ENCODE measurements at places on chromosomes 7 and 10. TPM values are rescaled to one million over a fixed set of nuclear protein-coding genes. Genes with fewer than 3 reads are reported as not detected.

GRCh38 chr7:55299273-55299967 lies 65.7 kb upstream of the LANCL2 start:
- no peak for DNase-seq

DNA sequence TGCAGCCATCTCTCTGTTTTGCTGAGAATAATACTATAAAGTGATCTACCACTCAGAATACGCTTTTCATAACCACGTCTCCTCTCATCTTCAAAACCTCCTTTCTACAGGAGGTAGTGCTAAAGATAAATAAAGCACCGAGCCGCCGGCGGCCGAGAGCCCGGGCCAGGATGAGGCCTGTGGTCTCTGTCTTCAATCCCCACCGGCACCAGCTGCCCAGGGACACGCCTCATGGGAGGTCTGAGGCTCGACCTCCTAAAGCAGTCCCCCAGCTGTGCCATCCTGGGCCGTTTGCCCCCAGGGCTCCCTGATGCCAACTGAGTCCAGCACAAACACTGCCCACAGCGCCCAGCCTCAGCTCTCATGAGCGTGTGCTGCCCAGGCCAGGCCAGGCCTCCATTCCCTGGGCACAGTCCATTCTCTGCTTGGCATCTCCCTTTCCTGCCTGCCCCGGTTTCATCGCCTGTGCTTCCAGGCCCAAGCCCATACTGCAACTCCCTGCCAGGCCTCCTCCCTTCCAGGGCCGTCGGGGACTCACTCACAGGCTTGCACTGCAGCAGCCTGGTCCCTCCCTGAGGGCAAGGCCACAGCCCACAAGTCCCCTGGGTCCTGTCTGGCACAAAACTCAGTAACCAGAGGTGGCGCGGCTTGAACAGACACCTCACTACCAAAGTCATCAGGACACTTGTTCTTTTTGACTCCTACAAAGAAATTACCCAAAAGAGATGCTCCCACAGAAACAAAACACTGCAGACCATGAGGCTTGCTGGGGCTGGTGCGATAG lies 2.5 kb downstream of the INTS1 start:
- no peak for DNase-seq

DNA sequence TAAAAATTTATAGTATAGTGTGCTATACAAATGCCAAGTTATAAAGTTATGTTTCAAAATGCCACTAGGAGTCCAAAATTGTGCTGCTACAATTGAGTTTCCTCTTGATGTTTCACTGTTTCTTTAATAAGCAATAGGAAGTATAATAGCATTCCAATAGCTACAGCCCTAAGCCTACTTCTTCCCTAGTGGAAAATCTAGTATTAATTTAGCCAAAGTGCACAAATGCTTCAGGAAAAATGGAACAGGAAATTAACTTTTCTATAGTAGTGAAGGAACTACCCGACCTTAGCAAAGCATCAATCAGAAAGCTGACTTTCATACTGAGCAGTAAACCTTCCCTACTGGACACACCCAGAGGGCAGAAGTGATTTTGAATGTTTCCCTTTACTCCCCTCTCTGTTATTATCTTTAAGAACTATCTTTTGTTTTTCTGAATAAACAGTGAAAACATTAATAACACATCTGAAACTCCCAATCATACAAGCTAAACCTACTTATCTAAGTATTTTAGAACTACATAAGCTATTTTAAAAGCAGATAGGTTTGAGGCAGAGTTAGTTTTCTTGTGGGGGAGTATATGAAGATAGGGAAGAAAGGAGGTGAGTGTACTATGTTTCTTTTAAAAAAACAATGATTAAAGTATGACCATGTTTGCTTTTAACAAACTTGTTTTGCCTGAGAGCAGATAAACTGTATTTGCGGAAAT lies 13.7 kb downstream of the CPED1 start:
- peak; percentile 24 for DNase-seq

- no peak for DNase-seq
Measured at GRCh38 chr7:22571766-22572165, 71.8 kb upstream of the STEAP1B start.

DNA sequence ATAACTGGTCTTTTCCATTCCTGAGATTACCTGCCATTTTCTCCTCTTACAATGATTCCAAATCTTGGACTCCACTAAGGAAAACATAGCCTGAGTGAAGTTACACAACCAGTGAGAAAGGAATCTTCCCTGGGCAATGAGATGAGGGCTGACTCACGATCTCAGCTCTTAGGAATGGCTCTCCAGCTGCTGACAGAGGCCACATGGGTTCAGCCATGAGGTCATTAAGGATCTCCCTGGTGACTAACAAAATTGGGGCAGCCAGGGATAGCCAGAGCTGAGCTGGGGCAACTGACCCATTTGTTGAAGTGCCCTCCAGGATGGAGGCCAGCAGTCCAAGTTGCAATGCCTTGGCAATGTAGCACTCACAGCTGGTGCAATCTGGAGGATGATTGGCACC lies 78.7 kb upstream of the MKLN1 start:
- peak; percentile 48 for DNase-seq

Gene BAG3
- total RNA-seq: 15.5 TPM

DNA sequence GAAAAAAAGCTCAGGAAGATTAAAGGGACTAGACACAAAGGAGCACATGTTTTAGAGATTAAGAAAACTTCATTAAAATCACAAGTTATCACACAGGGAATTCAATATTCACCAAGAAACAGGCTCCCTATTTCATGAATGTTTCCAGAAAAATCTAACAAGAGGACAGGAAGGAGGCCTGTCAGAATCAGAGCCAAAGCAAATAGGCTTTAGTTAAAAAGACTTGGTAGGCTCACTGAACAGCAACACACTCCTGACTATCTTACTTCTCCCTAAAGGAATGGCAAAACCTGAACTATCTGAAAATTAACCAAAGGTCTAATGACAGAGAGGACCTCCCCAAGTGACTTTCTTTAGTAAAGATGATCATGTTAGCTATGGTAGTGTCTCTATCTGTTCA lies 188.3 kb upstream of the MEOX2 start:
- DNase-seq: peak; percentile 26

DNA sequence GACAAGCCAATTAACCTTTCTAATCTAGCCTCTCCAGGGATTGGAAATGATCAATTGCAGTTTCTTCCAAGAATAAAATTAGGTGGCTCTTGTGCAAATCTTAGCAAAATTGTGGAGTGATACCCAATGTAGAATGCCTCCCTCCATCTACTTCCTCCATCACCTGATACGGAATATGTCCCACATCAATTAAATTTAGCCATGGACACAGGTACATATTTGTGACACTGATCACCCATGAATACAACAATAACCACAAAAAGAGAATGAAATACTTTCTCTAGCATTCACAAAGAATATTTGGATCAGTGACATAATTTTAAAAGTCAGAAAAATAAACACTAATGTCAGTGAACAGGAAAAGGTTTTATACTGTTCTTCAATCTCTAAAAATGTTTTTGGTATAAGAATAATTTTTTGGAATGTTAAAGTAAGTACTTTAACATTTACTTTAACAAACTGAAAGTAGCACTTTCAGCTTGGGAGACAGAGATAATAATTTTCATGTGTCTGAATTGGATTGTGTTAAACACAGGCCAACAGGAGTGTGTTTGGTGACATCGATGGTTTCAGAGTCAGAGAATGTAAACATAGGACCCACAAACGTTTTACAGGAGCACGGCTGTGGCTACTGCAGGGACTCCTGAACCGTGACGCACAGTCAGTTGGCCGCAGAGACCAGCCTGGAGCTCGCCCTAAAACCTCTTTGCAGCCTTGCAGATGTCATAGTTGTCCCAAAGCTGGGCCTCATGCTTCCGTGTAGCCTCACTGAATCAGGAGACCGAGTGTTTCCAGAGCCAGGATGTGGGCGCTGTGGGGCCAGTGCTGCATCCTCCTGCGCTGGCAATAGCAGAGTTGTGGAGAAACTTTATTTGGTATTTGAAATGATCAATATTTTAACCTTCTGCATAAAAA lies 7.2 kb downstream of the RBM20 start:
- DNase-seq: no peak

DNA sequence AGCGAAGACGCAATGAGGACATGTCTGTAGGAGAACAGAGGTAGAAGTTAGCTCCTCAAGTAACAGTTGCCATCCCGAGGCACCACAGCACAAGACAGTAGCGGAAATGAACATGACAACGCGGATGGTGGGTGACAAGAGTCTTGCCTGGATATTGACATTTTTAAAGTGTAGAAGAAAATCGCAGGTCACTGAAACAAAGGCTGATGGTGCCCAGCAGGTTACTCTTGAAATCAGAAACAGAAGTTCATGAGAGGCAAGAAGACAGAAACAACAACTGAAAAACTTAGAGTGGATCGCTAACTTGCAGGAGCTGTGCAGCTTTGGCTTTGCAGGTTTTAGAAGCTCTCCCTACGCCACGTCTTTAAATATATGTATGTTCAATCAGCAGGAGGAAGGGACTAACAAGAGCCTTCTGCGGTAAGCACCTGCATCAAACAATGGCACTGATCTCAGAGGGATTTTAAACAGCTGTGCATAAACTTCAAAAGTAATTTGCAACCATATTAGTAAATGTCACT lies 1.8 kb downstream of the PRKCQ start:
- no peak for DNase-seq

Gene CCDC201
- total RNA-seq: not detected

- no peak for DNase-seq
Measured at GRCh38 chr10:6498771-6499170, 81.3 kb downstream of the PRKCQ start.

GRCh38 chr10:77973276-77973675 lies 46.7 kb upstream of the DLG5 start:
- DNase-seq: no peak

GRCh38 chr10:112141292-112141691 lies 42.3 kb downstream of the GPAM start:
- DNase-seq: no peak

DNA sequence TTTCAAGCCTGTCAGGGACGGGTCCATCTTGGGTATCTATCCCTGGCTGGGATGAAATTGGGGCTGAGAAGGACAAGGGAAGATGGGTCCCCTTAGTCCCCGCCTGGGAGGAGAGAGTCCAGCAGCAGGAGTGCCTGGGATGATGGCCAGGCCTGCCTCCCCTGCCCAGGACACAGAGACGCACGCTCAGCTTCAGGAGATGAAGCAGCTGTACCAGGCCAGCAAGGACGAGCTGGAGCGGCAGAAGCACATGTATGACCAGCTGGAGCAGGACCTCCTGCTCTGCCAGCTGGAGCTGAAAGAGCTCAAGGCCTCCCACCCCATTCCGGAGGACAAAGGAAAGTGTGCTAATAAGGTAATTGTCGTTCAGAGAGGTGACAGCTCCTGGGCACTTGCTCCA lies 15.4 kb downstream of the CCDC136 start:
- no peak for DNase-seq

GRCh38 chr10:49596836-49597235 lies 13.3 kb upstream of the SLC18A3 start:
- DNase-seq: no peak

Gene GUSB
- 48.1 TPM for total RNA-seq

- no peak for DNase-seq
Measured at GRCh38 chr7:104967088-104967487, 46.9 kb upstream of the KMT2E start.

DNA sequence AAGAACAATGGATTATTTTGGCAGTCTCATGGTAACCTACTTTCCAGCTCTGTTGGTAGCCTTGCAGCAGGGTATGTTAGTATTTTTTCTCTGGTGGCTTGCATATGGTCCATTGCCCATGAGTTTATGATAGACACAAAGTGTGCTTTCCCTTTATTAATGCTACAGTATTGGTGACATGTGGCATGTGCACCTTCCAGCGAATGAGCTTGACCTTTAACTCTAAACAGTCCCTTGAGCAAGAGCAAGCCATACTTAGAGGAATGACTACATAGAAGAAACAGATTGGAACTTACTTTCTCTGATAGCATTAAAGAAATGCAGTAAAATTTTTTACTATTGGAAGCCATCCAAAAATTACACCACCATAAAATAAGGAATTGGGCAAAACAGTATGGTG lies 73.9 kb downstream of the VTI1A start:
- DNase-seq: no peak

Data from dermis blood vessel endothelial cell (primary cell).